ENCODE measurements at places on chromosomes 7 and 10.

DNA sequence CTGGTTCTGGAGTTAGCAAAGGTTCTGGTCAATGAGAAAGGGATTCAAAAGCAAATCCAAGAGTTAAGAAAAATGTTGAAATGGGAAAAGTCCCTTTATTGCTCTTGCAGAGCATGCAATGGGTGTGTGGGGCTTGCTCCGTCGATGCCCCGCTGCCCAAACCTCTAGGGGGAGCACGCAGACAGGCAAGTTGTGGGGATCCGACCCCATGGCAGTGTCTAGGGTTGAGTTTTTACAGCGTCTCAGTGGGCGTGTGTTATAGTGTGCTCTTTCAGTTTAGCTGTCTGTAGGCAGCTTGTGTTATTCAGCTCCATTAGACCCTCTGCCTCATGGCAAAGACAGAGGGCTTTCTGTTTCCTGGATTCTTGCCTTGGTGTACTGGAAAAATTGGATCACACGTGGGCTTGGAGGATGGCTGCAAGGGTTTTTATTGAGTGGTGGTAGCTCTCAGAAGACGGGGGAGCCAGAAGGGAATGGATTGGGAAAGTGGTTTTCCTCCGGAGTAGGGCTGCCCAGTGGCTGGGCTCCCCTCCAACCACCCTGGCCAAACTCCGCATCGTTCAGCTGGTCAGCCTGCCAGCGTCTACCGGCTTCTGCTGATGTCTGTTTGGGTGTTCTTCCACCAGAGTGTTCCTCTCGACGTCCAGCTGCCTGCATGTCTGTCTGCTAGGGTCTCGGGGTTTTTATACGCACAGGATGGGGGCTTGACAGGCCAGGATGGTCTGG is 102.3 kb upstream of the PLXDC2 start:
- no peak for DNase-seq

- DNase-seq, result no peak
Measured at GRCh38 chr7:44565795-44566559, 7.7 kb downstream of the DDX56 start.

DNA sequence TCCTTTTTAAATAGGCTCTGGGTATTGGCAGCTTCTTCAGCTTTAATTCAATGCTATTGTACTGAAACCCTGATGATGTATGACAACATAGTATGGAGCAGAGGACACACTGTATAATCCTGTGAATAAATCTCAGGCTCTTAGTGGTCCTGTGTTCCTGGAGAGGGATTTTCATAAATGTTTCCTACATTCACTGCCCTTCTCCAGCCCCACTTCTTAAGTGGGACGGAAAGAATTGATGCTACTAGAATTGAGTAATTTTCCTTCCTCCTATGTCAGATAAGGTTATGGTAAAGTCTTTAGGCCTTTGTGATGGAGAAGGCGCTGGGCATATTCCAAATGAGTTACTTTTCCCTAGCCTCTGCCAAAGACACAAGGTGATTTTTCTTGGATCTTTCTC is 779.4 kb downstream of the TNS3 start:
- no peak for DNase-seq

DNA sequence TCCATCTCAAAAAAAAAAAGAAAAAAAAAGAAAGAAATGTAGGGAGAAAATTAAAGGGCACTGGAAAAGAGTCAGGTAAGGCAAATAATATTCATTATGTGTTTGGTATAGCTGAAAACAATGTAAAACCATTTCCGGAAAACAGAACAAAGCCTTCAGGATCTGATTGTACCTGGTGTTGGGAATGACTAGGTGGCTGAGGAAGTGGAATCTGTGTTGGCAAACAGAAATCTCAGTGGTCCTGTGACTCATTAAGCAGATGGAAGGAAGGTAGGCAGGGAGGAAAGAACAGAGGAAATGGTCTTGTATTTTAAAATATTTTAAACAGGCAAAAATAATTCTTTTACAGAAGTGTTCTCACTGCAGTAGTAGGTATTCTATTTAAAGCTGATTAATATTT is 55.7 kb upstream of the GATA3 start:
- DNase-seq, result no peak

DNA sequence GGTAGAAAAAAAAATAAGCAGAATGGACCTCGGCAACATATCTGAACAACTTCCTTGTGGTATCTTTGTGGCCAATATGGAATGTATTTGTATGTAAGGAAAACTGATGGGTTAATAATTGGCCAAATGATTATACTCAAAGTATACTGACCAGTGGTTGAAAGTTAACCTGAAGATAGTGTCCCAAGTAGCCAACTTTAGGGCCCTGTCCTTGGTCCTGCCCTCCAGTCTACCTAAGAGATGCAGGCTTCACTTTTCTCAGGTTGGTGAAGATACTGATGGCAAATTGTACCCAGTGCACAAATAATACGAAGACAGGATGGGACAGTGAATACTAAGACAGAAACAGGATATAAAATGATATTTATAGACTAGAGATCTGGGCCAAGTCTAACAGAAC is 109.2 kb downstream of the SORCS3 start:
- no peak for DNase-seq

GRCh38 chr7:22480523-22481075 is 19.4 kb downstream of the STEAP1B start:
- DNase-seq, result no peak

DNA sequence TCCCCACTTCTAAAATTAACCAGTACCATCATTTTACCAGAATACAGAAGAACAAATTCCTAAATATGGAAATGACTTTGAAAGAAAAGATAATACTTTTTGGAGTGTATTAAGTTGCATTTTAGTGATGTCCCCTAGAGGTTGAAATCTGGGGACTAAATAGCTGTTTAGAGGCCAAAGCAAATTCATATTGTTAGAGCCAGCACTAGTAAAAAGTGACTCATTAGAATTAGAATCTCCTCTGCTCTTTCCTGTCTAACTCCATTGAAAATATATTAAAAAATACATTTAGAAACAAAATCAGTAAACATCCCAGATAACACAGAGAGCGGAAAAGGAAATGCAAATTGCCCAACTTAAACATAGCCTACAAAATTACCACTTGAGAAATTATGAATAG is 1189.6 kb upstream of the C7orf33 start:
- no peak for DNase-seq

GRCh38 chr7:50448823-50449222 is 1.3 kb downstream of the FIGNL1 start:
- DNase-seq, result no peak

GRCh38 chr7:111011520-111011919 is 79.4 kb upstream of the LRRN3 start:
- DNase-seq, result no peak

DNA sequence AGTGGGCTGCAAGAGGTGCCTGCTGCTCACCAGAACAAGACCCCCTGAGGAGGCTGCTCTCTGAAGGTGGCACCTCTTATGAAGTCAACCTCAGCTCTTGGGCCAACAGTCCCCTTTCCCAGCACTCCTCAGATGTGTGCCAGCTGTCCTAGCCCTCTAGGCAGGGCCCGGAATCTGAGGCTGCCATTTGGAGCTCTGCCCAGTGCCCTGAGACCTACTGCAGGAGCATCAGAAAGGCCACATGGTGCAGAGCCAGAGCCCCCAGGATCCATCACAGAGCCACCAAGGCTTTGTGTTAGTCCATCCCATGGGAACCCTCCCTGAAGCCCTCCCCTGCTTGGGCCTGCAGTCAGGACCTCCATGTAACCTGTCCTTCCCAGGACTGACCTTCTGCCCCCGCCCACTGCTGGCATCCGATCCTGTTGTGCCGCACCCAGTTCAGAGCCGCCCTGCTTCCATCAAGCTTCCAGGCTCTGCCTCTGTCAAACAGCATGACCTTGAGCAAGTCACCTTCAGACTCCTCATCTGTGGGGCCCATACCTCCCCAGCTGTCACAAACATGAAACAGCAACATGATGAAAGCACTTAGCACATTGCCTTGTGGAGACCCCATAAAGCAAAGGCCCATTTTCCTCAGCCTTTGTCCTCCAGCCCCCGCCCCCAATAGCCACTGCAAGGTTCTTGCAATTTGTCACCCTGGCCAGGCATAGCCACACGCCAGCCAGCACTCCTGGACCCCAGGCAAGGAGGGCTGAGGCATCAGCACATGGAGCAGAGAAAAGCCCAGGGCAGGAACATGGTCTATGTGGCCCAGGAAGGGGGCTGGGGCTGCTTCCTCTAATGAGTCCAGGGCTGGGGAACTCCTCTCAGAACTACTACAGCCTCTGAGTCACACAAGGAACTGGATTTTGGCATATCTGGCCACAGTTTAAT is 51.7 kb downstream of the GRID1 start:
- no peak for DNase-seq

DNA sequence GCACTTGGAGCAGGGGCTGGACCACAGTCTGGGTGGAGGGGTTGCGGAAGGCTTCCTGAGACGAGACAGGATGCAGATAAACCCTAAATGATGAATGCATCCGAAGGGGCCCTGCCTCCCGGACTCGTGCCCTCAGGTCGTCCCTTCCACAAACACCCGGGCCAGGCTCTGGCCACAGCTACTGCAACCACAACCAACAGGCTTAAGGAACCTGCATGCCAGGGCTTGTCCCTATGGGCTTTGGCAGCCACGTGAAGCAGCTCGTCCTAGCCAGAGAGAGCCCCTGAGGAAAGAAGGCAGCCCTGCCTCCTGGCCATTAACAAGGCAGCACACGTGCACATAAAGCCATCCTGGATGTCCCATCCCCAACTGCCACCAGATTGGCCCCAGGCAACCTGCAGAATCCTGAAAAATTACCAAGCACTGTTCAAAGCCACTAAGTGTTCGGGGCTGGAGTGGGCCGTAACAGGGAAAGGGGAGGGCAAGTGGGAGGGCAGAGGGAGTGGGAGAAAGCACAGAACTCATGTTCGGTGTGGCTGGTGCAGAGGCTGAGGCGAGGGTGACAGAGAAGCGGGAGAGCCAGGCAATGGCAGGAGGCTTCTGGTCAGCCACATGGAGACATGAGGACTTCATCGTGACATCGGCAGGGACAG is 62.7 kb downstream of the MAD1L1 start:
- no peak for DNase-seq

Data from glutamatergic neuron (in vitro differentiated cells).